B cell (primary cell): ENCODE measurements at places on chromosomes 3 and 15. TPM values are rescaled to one million over a fixed set of nuclear protein-coding genes. Genes with fewer than 3 reads are reported as not detected.

GRCh38 chr15:32774022-32774421, 56.2 kb downstream of the GREM1 start:
- no peak for DNase-seq

DNA sequence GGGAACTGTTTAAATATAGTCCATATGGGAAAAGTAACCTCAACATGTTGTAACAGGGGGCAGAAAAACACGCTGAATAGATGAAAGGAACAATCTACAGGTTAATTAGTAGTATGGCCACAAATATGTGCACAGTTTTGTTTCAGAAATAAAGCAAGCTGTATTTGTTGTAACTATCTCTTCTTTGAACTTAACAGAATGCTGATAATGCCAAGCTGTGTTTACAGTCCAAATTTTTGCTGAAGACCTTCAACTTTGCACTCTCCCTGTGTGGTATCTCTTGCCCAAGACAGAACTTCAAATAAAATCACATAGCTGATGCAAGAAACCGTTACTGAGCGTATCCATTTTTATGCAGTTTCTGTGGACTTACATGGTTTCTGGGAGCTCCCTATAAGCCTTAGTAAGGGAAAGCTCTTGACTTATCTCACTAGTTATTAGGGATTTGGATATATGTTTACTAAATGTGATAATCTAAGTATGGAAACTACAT, 425.4 kb upstream of the TPRG1 start:
- no peak for DNase-seq

- DNase-seq = no peak
These were observed 27.9 kb upstream of the IL1RAP start for GRCh38 chr3:190485830-190486532.

GRCh38 chr3:3201611-3202010, 22.1 kb upstream of the CRBN start:
- no peak for DNase-seq

DNA sequence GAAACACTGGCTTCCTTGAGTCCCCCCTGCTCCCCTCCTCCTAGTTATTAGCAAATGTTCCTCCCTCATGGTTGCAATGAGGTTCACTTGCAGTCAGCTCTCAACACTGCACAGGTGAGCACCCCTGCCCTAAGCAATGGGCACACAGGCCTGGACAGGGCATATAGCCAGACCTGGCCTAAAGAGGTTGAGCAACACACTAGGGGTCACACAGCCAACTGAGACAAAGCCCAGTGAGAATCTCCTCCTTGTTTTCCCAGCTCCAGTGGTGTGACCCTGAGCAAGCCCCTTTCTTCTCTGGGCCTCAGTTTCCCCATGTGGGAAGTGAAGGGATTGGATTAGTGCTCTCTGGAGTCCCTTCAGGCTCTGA, 49.9 kb downstream of the ATP2B2 start:
- DNase-seq = no peak

- no peak for DNase-seq
These were observed 5.5 kb downstream of the RASGRP1 start for GRCh38 chr15:38559131-38559530.

- DNase-seq = no peak
These were observed 48.8 kb downstream of the EPHA6 start for GRCh38 chr3:96863129-96863740.

GRCh38 chr3:81462921-81463320, 298.5 kb downstream of the GBE1 start:
- no peak for DNase-seq

GRCh38 chr3:190024912-190025311, 95.8 kb downstream of the P3H2 start:
- DNase-seq = no peak

DNA sequence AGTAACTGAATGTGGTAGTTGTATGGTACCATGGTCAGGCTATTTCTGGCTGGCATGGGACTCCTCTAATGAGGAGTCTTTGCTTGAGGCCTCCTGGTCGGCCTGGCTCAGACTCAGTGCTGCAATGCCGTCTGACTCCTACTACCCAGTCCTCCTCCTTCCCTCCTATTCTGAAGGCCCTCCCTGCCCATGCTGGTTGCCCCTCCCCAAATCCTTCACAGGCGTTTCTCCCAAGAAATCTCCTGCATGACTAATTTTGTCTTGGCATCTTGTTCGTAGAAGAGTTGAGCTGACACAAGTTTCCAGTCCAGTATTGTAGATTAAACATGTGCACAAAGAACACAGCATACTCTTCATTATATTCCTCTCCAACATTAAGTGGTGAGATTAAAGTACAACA, 115.5 kb downstream of the NFKBIZ start:
- DNase-seq = no peak

GRCh38 chr3:102476198-102476597, 41.4 kb downstream of the ZPLD1 start:
- no peak for DNase-seq

DNA sequence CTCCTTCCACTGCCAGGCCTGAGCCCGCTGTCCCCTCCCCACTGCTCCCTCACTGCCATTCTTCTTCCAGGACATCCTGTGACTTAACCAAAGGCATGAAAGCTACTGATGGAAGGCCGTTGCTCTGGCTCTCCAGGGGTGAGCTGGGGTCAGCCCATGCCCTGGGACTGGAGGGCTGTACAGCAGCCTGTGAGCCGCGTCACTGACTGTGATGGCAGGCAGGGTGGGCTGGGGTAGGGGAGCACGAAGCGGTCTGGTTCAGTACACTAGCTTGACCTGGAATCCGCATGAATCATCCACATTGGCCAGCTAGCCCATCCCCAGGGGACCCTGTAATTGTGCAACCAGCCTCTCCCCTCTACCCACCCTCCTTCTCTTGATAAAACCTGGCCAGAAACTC, 30.8 kb downstream of the CORO2B start:
- no peak for DNase-seq

DNA sequence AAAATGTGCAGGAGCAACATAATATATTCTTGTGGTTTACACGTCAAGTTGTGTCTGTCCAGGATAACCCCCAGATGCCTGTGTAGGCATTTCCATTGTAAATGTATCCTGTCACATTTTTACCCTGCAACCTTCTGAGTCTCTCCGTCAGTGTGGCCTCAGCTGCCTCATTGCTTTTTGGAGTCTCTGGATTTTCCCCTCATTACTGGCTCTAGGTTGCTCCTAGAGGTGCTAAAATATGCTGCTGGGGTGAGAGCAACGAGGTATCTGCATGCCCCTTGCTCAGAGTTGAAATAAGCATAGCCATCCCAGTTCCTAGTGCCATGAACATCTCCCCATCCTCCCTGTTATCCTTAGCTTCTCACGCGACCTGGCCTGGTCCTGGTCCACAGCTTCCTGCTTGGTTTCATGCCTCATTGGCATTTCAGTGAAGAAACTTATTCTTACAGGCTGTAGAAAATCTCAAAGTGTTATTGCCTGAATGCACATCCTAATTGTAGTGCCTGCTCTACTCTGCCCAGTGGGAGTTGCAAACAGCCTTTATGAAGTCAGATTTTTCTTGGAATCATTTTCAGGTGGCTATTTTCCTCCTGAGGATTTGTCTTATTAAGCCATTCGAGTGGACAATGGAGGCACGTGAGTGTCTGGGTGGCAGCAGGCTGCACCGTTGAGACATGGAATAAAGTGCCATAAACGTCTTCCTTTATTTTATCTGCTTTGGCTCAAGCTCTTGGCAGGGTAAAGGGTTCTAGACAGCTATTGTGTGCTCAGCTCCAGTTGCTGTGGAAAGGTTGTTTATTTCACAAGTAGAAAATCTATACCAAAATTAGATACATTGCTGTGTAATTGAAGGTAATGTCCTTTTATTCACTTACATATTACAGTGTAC, 33.2 kb downstream of the OXNAD1 start:
- no peak for DNase-seq

Gene NR2E3
- not detected in 2 replicates for total RNA-seq

Gene THSD4
- not detected in 2 replicates for total RNA-seq

Gene PYGO1
- total RNA-seq = 0.02 TPM in 1 of 2 replicates, not detected in the other

Gene OR4F6
- not detected in 2 replicates for total RNA-seq

Gene GRIP2
- not detected in 2 replicates for total RNA-seq

Gene FEZF2
- not detected in 2 replicates for total RNA-seq

Gene ITGA11
- total RNA-seq = not detected in 2 replicates
